ENCODE measurements at places on chromosomes 1 and 21.

DNA sequence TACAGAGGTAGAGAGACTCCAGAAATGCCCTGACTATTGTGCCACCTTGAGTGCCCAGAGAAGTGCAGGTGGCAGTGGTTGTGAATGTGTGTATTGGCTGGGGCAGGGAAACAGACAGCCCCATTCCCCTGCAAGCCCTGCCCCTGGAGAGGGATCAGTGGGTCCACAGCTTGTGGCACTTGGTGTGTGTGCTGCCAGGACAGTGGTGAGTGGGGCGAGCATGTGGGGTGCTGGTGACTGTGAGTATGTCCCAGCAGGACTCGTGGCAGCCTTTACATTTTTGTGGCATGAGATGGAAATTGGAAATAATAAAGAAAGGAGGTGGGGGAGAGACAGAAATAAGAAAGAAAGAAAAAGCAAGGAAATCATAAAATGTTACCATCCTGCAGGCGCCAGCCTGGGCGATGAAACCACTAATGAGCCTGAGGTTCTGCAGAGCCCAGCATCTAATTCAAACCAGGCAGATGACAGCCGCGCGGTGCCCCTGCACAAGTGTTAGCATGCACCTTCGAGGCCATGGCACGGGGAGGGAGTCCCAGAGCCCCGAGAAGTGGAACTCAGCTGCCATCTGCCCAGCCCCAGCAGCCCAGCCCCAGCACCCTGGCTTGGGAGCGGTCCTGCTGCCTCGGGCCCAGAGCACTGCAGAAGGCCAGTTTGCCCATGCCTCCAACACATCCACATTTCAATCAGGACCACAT, 49.1 kb upstream of the ZBTB40 start:
- DNase-seq, result no peak
- H3K4me1 ChIP-seq, result peaks cover 23% of the 10 kb centered on the region
- no peak overlapping the region for H3K27ac ChIP-seq
- peaks cover 80% of the 10 kb centered on the region for H3K27me3 ChIP-seq
- H3K4me3 ChIP-seq, result no peak overlapping the region
- H3K36me3 ChIP-seq, result peaks cover 3% of the 10 kb centered on the region

- H3K4me3 ChIP-seq, result no peak overlapping the region
- H3K27ac ChIP-seq, result no peak overlapping the region
- H3K36me3 ChIP-seq, result no peaks in the 10 kb centered on the region
- H3K4me1 ChIP-seq, result no peaks in the 10 kb centered on the region
- H3K27me3 ChIP-seq, result peaks cover 37% of the 10 kb centered on the region
Measured at GRCh38 chr1:66119148-66119547, 326.5 kb downstream of the PDE4B start.

DNA sequence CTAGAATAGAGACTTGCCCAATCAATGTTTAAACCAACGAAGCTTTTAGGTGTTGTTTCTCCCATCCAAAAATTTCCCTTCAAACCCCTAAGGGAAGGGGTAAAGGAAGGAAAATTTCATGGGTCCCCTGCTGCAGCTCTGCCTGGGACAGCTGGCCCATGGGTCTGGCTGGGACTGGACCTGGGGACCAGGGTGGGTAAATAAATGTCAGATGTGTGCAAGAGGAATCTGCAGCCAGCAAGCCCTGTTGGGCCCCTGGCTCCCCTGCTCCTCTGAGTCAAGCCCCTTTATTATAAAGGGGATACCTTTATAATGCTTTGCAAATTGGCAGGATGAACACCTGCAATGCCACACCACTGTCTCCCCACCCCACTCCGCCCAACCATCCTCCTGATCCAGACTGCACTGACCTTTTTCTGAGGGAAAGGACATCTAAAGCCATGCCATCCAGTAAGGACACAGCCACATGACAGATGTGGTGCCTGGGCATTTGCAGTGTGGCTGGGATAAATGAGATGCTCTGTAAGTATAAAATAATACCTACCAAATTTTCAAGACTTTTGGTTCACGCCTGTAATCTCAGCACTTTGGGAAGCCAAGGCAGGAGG, 1.9 kb upstream of the TMEM125 start:
- H3K36me3 ChIP-seq, result no peaks in the 10 kb centered on the region
- H3K27ac ChIP-seq, result no peak overlapping the region
- no peak overlapping the region for H3K4me3 ChIP-seq
- H3K4me1 ChIP-seq, result peaks cover 13% of the 10 kb centered on the region
- peaks cover 67% of the 10 kb centered on the region for H3K27me3 ChIP-seq

DNA sequence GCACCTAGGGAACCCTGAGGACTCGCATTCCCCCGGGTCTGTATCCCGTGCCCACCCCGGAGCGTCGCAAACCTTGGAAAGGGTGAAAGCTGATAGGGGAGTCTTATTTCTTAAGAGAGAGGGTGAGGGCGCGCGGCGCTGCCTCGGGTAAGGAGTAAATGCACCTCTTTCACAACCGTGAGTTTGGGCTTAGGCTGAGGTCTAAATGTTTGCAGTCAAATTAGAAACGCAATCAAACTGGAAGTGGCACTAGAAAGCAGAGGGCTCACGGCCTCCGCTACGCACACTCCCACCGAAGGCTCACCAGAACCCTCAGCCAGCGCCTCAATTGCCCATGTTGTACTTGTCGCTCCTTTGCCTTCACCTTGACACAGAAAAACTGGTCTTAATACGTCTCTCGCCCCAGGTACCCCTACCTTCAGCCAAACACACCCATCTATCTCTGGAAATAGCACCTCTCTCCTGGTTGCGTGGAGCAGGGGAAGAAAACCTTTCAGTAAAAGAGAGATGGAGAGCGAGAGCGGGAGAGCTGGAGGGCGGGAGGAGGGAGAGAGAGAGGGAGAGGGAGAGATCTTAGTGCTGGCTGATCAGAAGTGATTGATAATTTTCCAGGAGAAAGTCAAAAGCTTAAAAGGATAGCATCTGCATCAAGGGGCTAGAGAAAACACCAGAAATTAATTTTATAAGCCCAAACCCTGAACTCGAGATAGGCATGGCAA, 1.7 kb upstream of the HLX start:
- peaks cover 26% of the 10 kb centered on the region for H3K4me1 ChIP-seq
- no peak overlapping the region for H3K4me3 ChIP-seq
- H3K27ac ChIP-seq, result no peak overlapping the region
- no peak for DNase-seq

DNA sequence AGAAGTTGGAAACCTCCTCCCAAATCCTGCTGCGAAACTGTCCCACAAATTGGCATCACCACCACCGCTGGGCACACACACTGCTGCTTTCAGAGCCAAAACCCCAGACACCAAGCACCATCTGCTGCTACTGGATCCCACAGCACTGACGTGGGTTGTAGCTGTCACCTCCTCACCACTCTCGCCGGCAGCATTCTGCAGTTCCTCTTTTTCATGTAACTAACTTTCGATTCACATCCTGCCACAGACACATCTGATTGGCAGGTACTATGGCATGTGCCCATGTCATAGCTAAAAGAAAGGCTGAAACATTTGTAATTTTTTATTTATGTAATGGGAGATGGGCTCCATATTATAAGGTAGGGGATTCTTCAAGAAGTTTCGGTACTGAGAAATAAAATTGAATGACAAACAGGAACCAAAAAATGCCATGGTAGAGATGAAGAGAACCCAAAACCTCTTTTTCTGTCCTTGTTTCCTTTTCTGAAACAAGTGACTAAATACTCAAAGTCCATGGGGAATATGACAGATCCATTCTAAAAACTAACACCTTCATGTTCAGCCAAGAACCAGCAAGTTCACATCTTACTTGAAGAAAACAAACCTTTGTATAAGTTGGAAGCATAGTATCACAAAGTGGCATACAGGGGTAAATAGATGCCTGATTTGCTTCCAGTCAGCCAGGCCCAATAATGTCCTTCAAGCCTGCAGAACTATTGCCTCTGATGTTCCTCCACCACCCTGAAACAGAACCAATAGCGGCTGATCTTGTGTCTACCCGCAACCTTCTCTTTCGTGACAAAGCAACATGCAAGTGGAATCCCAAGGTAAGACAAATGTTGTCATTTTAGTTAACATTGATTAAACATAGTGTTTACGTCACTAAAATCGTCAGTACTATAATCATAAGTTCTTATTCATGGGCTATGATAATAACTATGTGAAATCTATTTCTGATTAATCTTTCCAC, 26.6 kb upstream of the RGS13 start:
- H3K4me3 ChIP-seq, result peak overlapping the region; percentile 10
- DNase-seq, result peak; percentile 35
- H3K27me3 ChIP-seq, result no peaks in the 10 kb centered on the region
- peaks cover 19% of the 10 kb centered on the region for H3K4me1 ChIP-seq

DNA sequence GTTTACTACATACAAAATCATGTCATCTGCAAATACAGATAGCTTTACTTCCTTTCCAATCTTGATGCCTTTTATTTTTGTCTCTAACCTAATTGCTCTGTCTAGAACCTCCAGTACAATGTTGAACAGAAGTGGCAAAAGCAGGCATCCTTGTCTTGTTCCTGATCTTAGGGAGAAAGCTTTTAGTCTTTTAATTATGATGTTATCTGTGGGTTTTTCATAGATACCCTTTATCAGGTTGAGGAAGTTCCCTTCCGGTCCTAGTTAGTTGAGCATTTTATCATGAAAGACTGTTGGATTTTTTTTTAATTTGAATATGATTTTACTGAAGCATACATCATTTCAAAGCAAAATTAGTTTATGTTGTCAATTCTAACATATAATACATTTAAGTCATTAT, 45.7 kb upstream of the DISC1 start:
- H3K4me1 ChIP-seq, result no peaks in the 10 kb centered on the region
- H3K27ac ChIP-seq, result no peak overlapping the region
- no peak for DNase-seq

DNA sequence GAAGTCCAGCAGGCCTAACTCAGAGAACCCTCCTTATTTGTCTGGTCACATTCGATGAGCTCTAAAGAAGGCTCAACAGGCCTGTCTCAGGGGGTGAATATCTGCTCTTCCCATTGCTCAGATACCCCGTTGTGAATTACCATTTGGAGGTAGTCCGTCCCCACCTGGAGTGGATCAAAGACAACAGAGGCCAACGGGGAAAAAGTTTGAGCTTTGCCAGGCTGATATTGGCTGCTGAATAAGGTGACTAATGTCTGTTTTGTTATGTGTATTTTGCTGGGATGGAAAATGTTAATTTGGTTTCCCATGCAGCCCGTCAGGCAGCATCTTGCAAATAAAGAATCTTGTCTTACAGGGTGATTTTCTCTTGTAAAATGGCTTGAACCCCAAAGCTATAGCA, 69.2 kb upstream of the EPS8L3 start:
- DNase-seq, result no peak
- no peak overlapping the region for H3K27ac ChIP-seq
- no peaks in the 10 kb centered on the region for H3K36me3 ChIP-seq
- no peaks in the 10 kb centered on the region for H3K4me1 ChIP-seq
- peaks cover 7% of the 10 kb centered on the region for H3K27me3 ChIP-seq

- H3K4me3 ChIP-seq, result no peak overlapping the region
- H3K4me1 ChIP-seq, result no peaks in the 10 kb centered on the region
- no peaks in the 10 kb centered on the region for H3K27me3 ChIP-seq
- H3K27ac ChIP-seq, result no peak overlapping the region
Measured at GRCh38 chr1:67953301-67953700, 97.1 kb downstream of the DIRAS3 start.

GRCh38 chr1:85295006-85295431, 18.6 kb upstream of the BCL10 start:
- no peak for DNase-seq
- H3K27ac ChIP-seq, result no peak overlapping the region
- peaks cover 29% of the 10 kb centered on the region for H3K4me1 ChIP-seq
- H3K36me3 ChIP-seq, result peaks cover 6% of the 10 kb centered on the region
- H3K27me3 ChIP-seq, result peaks cover 5% of the 10 kb centered on the region

All from central memory CD8-positive, alpha-beta T cell (primary cell).